ENCODE measurements at places on chromosomes 1 and 21.

GRCh38 chr1:87556326-87556725 is 227.6 kb downstream of the LMO4 start:
- H3K27me3 ChIP-seq, result no peaks in the 10 kb centered on the region
- no peak for DNase-seq

DNA sequence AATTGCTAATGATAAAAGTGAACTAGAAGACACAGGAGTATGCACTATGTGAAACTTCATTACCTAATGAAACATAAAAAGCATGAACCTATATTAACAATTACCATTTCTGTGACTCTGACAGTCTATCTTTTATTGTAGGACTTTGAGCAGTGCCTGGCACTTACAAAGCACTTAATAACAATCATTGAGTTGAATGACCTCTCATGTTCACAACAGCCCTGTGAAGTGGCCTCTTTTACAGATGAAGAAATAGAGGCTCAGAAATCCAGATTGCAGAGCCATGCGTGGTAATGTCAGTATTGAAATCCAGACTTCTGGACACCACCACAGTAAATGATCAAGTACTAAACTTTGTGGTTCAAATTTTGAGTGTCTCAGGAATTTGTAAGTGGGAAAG is 326.4 kb downstream of the NTNG1 start:
- H3K4me3 ChIP-seq, result no peak overlapping the region
- no peaks in the 10 kb centered on the region for H3K4me1 ChIP-seq
- H3K27me3 ChIP-seq, result no peaks in the 10 kb centered on the region
- no peak for DNase-seq
- no peak overlapping the region for H3K27ac ChIP-seq

DNA sequence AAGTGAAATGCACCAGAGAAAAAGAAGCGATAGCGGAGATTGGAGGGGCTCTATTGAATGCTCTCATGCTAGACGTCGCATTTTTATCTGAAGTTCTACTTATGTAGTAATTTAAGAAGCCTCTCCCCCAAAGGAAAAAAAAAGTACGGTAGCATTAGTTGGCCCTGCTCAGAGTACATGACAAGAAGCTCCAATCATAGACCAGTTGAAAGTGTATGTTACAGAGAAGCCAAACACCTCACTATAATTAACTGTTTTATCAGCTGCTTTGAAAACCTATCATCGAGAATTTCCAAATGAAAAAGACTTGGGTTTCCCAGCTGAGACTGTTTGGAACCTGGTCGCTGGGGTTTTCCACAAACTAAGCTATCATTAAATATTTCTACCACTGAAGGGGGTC is 19.6 kb upstream of the OVAAL start:
- no peaks in the 10 kb centered on the region for H3K27me3 ChIP-seq
- peaks cover 8% of the 10 kb centered on the region for H3K4me1 ChIP-seq
- H3K36me3 ChIP-seq, result no peaks in the 10 kb centered on the region
- peak; percentile 47 for DNase-seq
- H3K27ac ChIP-seq, result no peak overlapping the region
- H3K4me3 ChIP-seq, result no peak overlapping the region

GRCh38 chr1:44296086-44296485 is 59.0 kb downstream of the ERI3 start:
- H3K27ac ChIP-seq, result no peak overlapping the region
- peaks cover 22% of the 10 kb centered on the region for H3K36me3 ChIP-seq
- DNase-seq, result no peak
- no peak overlapping the region for H3K4me3 ChIP-seq

DNA sequence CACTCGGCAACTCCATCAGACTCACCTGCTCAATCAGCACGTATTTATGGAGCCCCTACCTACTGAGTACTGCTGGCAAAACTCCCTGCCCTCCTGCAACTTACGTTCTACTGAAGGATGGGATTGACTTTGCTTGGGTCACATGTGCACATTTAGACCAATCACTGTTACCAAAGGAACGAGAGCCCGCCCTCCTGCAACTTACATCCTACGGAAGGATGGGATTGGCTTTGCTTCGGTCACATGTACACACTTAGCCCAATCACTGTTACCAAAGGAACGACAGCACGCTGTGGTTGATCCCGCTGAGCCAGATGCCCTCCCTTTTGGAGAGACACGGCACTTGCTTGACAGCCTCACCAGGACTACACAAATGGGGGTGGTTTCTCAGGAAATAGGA is 46.0 kb downstream of the UBIAD1 start:
- no peaks in the 10 kb centered on the region for H3K36me3 ChIP-seq
- H3K4me3 ChIP-seq, result no peak overlapping the region
- H3K4me1 ChIP-seq, result no peaks in the 10 kb centered on the region

DNA sequence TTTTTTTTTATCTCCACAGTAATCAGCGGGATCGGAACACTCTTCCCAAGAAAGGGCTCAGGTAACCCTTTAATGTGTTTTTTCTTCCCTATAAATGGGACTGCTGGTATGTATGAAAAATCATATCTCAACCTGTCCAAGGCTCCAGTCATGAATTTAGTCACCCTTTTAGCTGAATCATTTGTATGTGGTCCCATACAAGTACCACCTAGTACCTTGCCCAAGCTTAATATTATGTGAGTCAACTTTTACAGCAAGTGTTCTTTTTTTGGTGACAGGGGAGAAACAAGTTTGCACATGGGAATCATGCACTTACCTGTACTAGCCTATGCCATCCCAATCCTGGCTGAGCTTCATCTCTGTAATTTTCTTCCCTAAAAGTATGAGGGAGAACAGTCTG is 43.7 kb upstream of the IPO9 start:
- H3K27ac ChIP-seq, result no peak overlapping the region
- H3K4me3 ChIP-seq, result no peak overlapping the region
- peaks cover 42% of the 10 kb centered on the region for H3K4me1 ChIP-seq
- H3K36me3 ChIP-seq, result no peaks in the 10 kb centered on the region

DNA sequence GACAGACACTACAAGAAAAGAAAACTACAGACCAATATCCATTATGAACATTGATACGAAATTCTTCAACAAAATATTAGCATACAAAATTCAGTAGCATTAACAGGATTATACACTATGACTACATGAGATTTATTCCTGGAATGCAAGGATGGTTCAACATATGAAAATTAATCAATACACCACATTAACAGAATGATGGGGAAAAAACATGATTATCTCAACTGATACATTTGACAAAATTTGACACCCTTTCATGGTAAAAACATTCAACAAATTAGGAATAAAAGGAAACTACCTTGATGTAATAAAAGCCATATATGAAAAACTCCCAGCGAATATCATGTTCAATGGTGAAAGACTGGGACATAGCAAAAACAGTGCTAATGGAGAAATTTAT is 31.5 kb downstream of the TRPM2 start:
- H3K4me1 ChIP-seq, result no peaks in the 10 kb centered on the region
- H3K36me3 ChIP-seq, result no peaks in the 10 kb centered on the region
- H3K27ac ChIP-seq, result no peak overlapping the region
- DNase-seq, result no peak
- H3K27me3 ChIP-seq, result no peaks in the 10 kb centered on the region
- H3K4me3 ChIP-seq, result no peak overlapping the region

DNA sequence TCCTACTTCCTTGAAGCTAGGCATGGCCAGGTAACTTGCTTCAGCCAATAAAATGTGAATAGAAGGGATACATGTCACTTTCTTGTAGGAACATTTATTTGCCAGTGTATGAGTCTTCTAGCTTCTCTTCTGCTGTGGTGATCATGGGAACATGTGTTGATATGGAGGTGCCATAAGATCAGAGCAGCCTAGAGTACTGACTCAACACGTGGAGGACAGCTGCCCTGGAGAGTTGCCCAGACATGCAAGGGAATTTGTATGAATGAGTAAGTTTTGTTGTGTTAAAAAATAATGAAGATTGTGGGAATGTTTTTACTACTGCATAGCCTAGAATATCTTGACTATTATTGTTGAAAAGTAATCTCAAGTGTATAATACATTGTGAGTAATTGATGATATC is 502.3 kb downstream of the NUF2 start:
- H3K27ac ChIP-seq, result no peak overlapping the region
- no peaks in the 10 kb centered on the region for H3K27me3 ChIP-seq
- no peak for DNase-seq
- no peaks in the 10 kb centered on the region for H3K4me1 ChIP-seq

- no peak for DNase-seq
- H3K27me3 ChIP-seq, result no peaks in the 10 kb centered on the region
- H3K36me3 ChIP-seq, result no peaks in the 10 kb centered on the region
- H3K4me3 ChIP-seq, result peak overlapping the region; percentile 48
Observed at GRCh38 chr21:42495765-42496119, 282 bp downstream of the RSPH1 start.

DNA sequence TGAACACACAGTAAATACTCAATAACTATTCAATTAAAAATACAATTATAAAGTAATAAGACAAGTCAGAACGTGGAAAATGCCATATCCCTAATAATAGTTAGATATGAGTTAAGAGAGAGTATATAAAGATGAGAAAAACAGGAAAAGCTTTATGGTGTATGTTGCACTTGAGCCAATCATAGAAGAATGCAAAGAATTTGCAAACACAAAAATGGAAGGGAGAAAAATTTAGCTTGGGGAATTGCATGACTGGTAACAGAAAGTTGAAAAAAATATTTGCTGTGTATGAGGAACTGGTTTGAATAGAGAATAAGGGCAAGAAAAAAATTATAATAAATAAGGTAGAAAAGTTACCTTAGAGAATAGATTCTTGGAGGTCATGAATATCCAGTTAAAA is 739.6 kb upstream of the CXADR start:
- H3K27me3 ChIP-seq, result no peaks in the 10 kb centered on the region
- no peak overlapping the region for H3K4me3 ChIP-seq
- no peaks in the 10 kb centered on the region for H3K4me1 ChIP-seq
- no peak overlapping the region for H3K27ac ChIP-seq

DNA sequence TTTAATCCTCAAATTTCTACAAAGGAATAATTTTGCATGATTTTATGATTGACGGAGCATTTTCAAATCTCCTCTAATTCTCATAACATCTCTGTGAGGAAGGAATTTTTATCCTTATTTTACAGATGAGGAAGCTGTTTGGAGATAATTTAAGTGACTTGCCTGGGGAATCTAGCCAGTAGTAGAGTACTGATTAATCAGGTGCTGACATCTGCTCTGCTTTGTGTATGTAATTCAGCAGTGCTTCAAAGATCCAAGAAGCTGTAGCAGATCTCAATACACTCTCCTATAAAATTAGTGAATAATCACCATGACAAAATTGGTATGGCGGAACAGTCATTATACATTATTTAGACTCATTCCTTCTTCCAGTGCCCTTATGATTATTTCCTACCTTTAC is 46.0 kb downstream of the DPH5 start:
- peaks cover 9% of the 10 kb centered on the region for H3K36me3 ChIP-seq
- H3K4me1 ChIP-seq, result no peaks in the 10 kb centered on the region
- no peak for DNase-seq
- H3K27ac ChIP-seq, result no peak overlapping the region

DNA sequence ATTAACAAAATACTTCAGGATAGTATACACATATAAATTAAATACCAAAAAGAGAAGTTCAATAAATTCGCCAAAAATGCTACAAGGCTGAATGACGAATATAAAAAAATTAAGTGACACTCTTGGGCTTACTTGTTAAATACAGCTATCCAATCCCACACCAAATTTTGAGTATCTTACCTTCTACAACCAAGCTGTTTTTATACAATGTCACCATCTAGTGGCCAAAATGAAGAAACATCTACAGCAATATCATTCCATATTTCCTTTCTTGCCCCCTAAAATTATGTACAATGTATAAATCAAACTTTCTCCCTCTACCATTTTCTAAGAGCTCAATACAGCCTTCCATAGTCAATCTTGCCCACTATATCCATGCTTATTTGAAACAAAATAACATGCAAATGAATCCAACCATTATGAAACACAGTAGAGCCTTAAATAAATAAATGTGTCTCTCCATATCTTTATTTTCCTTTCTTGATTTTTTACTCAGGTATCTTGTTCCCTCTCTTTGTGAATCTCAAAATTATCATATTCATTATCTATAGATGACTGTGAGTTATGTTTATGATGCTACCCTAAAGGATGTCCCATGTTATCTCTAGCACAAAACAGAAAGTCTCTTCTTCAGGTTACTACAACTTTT is 86.3 kb downstream of the ACBD6 start:
- no peaks in the 10 kb centered on the region for H3K4me1 ChIP-seq
- no peak for DNase-seq
- no peak overlapping the region for H3K4me3 ChIP-seq
- H3K27me3 ChIP-seq, result no peaks in the 10 kb centered on the region
- no peak overlapping the region for H3K27ac ChIP-seq

GRCh38 chr1:210376836-210377372 is 48.2 kb downstream of the HHAT start:
- peaks cover 10% of the 10 kb centered on the region for H3K4me1 ChIP-seq
- no peak overlapping the region for H3K27ac ChIP-seq
- H3K27me3 ChIP-seq, result no peaks in the 10 kb centered on the region
- H3K36me3 ChIP-seq, result no peaks in the 10 kb centered on the region
- no peak for DNase-seq
